ENCODE measurements at places on chromosomes 4 and X. TPM values are rescaled to one million over a fixed set of nuclear protein-coding genes. Genes with fewer than 3 reads are reported as not detected.

- peak; percentile 93 for DNase-seq
Measured at GRCh38 chr4:139556071-139556723, at the start of gene SETD7. TSS of gene SETD7 (minus strand) at chr4:139556219. CDS start at chr4:139556137, 82 bp downstream.

GRCh38 chr4:157004279-157005161 lies 32.9 kb upstream of the PDGFC start:
- DNase-seq, result no peak

GRCh38 chr4:124804041-124804440 lies 91.5 kb upstream of the ANKRD50 start:
- no peak for DNase-seq

DNA sequence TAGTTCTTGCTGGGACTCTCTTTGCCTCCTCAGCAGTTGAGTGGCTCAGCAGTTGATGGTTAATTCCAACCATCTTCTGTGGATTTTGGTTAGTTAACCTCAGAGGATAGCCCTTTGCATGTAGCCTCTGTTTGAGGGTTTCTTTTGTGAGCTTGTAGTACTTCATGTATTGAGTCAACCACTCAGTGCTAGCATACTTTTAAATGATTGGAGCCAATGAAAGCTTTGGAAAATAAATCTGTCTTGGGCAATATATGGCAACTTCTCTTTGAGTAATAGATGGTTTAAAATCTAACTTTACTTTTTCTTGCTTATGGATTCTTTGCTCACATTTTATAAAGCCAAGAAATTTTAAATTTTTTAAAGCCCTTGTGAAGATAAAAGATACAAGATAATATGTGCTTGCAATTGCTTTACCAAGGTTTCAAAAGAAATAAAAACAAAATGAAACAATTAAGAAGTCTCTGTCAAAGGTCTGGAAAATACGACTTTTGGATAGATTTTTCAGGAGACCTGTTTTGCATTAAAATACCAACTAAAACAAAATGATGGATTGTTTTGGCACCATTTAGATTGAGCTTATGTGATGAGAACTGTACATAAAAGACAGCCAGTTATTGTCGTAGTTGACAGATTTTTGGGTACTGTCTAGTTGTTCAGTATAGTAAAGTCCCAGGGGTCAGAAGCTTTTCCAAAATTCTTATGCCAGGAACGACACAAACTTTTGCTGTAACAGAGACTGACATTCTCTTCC lies 181.9 kb downstream of the SPRY1 start:
- no peak for DNase-seq

The SPANXB1 gene
- not detected for total RNA-seq

The PDLIM3 gene
- total RNA-seq, result 1.8 TPM

The CCNB3 gene
- 0.29 TPM for total RNA-seq

The VGLL1 gene
- not detected for total RNA-seq

All from osteoblast (primary cell).